Mammary microvascular endothelial cell (primary cell): ENCODE measurements at places on chromosomes 7 and 10. TPM values are rescaled to one million over a fixed set of nuclear protein-coding genes. Genes with fewer than 3 reads are reported as not detected.

ASAH2 gene
- 0.64 and 1.00 TPM in 2 replicates for total RNA-seq

KIF20B gene
- 18.8 and 21.1 TPM in 2 replicates for total RNA-seq

DIP2C gene
- 4.9 and 6.2 TPM in 2 replicates for total RNA-seq

NEUROD6 gene
- not detected in 2 replicates for total RNA-seq

AHR gene
- total RNA-seq, result 85.8 and 86.9 TPM in 2 replicates

DNAJC12 gene
- 0.39 and 0.53 TPM in 2 replicates for total RNA-seq
